Activated gamma-delta T cell (primary cell): ENCODE measurements at places on chromosomes 2 and 18.

DNA sequence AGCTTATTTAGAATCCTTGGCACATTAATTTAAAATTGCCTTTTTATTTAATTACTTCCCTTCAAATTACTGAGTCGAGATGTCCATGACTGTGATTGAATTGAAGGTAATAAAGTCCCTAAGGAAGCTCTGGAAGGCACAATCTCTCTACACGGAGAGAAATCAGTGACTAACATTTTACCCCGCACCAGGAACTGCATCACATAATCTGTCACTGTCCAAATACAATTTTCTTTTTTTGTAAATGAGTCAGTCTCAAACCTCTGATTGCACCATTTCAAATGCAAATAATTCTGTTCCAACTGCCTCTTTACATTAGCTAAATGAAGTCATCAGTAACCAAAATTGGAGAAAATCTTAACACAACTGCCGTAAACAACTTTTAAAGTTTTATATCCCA is 311.9 kb downstream of the CCDC178 start:
- no peak for DNase-seq

- no peak for DNase-seq
Measured at GRCh38 chr2:177271981-177272666, 7.6 kb upstream of the NFE2L2 start.

DNA sequence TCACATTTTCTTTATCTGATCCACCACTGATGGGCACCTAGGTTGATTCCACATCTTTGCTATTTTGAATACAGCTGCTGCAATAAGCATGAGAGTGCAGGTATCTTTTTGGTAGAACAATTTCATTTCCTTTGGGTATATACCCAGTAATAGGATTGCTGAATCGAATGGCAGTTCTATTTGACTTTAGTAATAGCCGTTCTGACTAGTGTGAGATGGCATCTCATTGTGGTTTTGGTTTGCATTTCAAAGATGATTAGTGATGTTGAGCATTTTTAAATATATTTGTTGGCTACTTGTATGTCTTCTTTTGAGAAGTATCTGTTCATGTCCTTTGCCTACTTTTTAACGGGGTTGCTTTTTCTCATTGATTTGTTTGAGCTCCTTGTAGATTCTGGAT is 72.3 kb downstream of the CCDC138 start:
- DNase-seq = no peak

- no peak for DNase-seq
Measured at GRCh38 chr18:75698861-75699260, 271.4 kb upstream of the SMIM21 start.

DNA sequence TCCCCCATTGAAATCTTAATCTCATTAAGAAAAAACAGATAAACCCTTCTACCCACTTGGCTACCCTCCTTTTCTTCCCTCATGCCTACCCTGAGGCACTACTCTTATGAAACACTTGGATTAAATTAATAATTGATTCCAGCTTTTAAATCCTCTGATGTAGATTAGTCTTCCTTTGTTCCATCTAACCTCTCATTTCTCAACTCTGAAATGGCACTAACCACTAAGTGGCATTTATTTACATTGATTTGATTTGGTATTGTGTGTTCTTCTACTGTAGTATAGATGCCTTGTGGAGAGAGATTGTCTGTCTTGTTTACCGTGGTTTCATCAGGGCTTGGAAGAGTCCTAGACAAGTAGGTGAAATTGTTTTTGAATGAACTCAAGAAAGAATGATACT is 26.7 kb downstream of the ITGA4 start:
- no peak for DNase-seq

- no peak for DNase-seq
Measured at GRCh38 chr2:83584672-83585071, 874.4 kb downstream of the SUCLG1 start.

- DNase-seq = no peak
Measured at GRCh38 chr2:152425765-152426727, 91.1 kb downstream of the FMNL2 start.

GRCh38 chr2:27281442-27281841 is 787 bp upstream of the TRIM54 start:
- DNase-seq = no peak

DNA sequence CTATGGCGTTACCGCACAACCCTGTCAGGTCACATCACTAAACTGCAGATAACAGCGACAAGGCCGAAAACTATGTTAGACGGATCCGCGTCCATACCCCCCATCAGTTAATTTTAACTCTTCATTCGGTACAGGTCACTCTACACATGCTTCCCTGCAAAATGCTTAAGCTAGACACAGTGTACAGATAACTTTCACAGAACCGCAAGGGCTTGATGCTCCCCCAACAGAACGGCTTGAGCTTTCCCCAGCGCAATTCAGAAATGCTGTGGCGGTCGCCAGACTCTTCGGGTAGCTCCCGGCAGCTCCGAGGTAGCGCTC is 283 bp upstream of the RBBP8 start:
- no peak for DNase-seq

- DNase-seq = no peak
Measured at GRCh38 chr18:36405611-36406010, 108.1 kb downstream of the FHOD3 start.

DNA sequence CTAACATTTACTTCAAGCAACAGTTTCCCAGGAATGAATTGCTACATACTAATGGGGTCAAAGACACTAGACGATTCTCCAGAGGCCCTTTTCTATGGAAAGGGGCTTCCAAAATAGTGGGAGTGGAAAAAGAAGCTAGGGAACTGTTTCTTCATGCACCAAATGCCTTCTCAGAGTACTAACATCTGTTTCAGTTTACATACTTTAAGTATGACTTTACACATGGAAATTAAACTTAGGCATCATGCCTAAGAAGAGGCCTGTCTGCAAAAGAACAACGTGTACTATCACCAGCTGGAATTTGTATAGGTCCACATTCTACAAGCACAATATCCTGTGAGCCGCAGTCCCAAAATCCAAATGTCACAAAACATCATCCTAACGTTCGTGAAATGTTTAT is 29.4 kb upstream of the WDR75 start:
- no peak for DNase-seq

GRCh38 chr18:38239606-38240005 is 674.0 kb upstream of the CELF4 start:
- DNase-seq = no peak
